Endodermal cell (in vitro differentiated cells): ENCODE measurements at places on chromosomes 1 and 21. TPM values are rescaled to one million over a fixed set of nuclear protein-coding genes. Genes with fewer than 3 reads are reported as not detected.
A peak's percentile ranks its signal among the peaks of the same experiment; 100 is the strongest.

DNA sequence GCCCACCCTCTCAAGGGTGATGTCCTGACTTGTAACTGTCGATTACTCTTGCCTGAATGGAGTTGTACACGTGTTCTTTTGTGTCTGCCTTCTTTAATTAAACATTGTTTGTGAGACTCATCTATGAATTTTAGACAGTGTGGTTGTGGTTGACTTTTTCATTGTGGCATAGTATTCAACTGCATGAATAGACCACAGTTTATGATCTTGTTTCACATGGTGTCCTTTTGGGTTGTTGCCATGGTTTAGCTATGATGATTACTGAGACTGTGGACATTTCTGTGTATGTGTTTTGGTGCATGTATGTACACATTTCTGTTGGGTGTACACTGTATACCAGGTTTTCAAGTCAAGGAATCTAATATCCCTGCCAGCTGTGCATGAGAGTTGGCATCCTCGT is 30.1 kb downstream of the PRMT2 start:
- DNase-seq = no peak

GRCh38 chr1:28115267-28115666 is 26.9 kb upstream of the EYA3 start:
- no peak for DNase-seq

GRCh38 chr1:232980986-232981560 is 30.7 kb downstream of the NTPCR start:
- DNase-seq = no peak

- DNase-seq = peak; percentile 79
Measured at GRCh38 chr1:206608108-206608698, 4.1 kb downstream of the EIF2D start.

- DNase-seq = no peak
Measured at GRCh38 chr1:44714532-44714931, 16.4 kb downstream of the RNU5D-1 start.

GRCh38 chr1:17119076-17119772 is at the start of gene PADI2:
Gene PADI2 (minus strand): TSS chr1:17119451. CDS start chr1:17119371, 80 bp downstream.
- DNase-seq = peak; percentile 91

DNA sequence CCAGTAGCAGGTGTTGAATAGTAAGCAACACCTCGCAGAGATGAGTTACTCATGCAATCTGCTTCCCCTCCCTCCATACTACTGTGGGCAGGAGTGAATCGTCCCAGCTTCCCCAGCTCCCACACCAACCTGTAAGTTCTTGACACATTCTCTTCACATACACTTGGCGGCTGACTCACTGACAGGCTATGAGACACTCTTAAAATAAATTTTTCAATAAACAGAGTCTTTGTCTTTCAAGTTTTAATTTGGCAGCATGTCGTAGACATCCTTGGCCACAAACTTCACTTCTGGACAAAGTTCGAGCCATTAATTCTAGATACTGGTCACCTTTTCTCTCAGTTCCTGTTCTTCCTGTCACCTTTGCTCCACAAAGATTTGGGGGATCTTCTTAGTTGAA is 290.7 kb downstream of the TM2D1 start:
- DNase-seq = no peak

- peak; percentile 31 for DNase-seq
Measured at GRCh38 chr1:56411484-56412180, 167.7 kb downstream of the PLPP3 start.

- no peak for DNase-seq
Measured at GRCh38 chr1:40042341-40042740, 1.8 kb downstream of the CAP1 start.

DNA sequence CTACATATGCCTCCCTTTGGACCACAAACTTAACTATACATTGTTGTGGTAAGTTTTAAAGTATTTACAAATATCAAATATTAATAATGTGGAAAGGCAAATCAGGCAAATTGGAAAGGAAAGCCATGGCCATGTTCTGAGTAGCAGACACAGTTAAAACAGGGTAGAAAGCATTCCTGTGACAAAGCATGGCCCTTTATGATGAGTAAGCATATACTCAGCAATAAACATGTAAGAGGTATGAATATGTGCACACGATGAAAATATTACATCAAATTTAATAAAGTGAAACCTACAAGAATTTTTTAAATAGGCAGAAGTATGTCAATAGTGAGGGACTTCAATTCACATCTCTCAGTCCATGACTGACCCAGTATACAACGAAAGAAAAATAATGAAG is 389.2 kb downstream of the DSCAM start:
- DNase-seq = no peak

DNA sequence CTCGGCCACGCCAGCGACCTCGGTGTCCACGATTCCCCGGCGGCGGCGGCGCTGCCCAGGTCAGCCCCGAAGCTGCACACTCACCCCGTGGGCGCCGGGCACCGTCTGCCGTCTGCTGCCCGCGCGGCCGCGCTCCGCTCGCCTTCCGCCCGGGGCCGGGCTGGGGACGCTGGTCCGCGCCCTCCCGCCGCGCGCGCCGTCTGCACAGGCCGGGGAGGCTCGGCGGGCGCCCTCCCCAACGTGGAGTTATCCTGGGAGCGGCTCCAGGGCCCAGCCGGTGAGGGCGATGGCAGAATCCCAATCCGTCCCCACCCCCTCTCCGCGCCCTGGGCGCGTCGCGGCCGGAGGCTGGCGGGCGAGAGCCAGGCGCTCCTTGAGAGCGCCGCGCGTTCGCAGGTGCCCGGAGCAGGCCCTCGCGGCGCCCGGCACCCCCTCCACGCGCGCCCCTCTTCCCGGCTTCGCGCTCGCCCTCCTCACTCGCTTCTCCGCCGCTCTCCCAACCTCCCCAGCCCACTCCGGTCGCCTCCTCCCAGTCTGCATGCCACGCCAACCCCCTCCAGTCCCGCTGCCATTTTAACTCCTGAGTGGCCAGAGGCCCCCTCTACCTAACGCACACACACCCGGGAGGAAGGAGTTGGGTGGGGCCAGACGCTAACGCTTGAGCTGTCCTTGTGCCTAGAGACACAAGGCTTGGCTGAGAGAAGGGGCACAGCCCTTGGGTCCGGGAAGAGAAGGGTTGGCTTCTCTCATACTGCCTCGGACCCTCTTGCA is at the start of gene LRRN2:
TSS of gene LRRN2 (minus strand) at position 503 of the 771 bp plus-strand sequence. CDS start 65,746 bp downstream, outside the sequence.
- DNase-seq = peak; percentile 79

GRCh38 chr1:212485571-212485912 is 52.8 kb downstream of the NENF start:
- DNase-seq = no peak

- DNase-seq = no peak
Measured at GRCh38 chr1:231855361-231855760, 228.8 kb downstream of the DISC1 start.

DNA sequence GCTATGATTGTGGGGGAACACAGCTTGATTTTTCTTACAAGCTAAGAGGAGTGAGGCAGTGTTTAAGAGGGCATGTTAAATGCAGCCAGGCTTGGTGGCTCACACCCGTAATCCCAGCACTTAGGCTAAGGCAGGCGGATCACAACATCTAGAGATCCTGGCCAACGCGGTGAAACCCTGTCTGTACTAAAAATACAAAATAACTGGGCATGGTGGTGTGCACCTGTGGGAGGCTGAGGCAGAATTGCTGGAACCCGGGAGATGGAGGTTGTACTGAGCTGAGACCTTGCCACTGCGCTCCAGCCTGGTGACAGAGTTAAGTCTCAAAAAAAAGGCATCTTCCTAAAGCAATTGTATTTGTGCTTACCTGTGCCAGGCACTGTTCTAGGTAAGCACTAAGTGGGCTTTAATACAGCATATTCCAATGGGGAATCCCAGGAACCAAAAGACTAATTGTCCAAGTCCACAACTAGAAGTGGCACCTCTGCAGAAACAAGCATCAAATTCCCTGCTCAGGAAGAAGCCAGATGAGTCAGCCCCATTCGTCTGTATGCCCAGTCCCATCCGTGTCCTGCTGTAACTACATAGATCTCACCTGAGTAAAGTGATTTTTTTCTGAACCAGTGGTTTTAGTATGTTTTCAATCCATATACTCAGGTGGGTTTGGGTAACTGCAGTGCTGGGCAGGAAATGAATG is 4.6 kb downstream of the RCC1 start:
- peak; percentile 74 for DNase-seq

GRCh38 chr1:24964811-24965570 is 34.9 kb upstream of the RUNX3 start:
- DNase-seq = no peak

GRCh38 chr1:48493041-48493440 is 21.0 kb upstream of the SPATA6 start:
- no peak for DNase-seq

GRCh38 chr21:44354001-44354405 is 582 bp downstream of the TRPM2 start:
- DNase-seq = no peak

DNA sequence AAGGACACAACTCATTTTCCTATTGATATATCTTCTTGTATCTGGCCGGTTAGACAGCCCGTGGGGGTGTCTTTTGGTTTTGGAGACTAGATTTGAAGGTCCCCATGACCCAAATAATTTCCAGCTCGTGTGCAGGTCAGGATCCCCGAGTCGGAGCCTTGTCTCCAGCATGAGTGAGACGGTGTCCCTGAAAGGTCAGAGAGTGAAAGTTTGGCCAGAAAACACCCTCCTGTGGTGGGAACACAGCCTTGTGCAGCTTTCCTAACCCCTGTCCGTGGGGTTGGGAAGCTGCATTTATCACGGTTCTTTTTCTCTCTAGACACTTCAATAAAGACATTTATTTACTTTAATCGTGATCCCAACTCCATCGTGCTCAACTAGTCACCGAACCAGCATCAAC is 17.6 kb downstream of the COQ8A start:
- peak; percentile 14 for DNase-seq

- DNase-seq = peak; percentile 58
Measured at GRCh38 chr21:36321325-36322082, 1.5 kb downstream of the MORC3 start.

GRCh38 chr1:8747879-8748825 is 69.3 kb downstream of the RERE start:
- no peak for DNase-seq

DNA sequence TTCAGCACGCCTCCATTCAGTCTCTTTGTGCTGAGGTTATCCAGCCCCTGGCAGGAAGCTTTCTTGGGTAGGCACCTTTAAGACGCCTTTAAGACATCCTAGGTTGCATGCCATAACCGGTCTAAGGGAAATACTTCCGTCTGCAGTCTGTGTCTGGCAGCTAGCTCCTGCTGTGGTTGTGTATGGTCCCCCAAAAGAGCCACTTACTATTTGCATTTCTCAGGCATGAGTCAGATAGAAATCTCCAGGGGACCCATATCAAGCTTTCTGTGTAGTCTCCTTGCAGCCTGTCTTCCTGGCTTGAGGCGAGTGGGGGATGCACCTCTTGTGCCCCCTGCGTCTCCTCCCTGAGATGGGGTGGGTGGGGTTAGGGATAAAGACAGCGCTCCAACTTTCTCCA is 10.0 kb upstream of the RYR2 start:
- peak; percentile 85 for DNase-seq

- no peak for DNase-seq
Measured at GRCh38 chr1:208068407-208068806, 157.5 kb upstream of the CD34 start.

- DNase-seq = no peak
Measured at GRCh38 chr1:112296908-112297307, 99.1 kb upstream of the CTTNBP2NL start.

DNA sequence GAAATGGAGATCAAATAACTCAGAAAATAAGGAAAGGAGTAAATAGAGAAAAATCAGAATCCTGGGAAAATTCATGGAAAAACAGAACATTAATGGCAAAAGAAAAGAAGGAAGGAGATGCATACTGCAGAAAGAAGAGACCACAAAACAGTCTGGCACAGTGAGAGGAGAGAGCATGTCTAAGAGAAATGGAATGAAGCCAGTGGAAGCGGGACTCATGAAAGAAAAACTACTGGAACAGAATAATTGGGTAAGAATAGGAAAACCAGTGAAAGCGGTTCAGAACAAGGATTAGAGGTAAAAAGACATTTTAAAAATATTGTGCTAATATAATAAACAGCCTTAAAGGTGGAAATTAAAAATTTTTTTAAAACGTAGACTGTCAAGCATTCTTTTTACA is 93.6 kb upstream of the GREM2 start:
- DNase-seq = no peak

DNA sequence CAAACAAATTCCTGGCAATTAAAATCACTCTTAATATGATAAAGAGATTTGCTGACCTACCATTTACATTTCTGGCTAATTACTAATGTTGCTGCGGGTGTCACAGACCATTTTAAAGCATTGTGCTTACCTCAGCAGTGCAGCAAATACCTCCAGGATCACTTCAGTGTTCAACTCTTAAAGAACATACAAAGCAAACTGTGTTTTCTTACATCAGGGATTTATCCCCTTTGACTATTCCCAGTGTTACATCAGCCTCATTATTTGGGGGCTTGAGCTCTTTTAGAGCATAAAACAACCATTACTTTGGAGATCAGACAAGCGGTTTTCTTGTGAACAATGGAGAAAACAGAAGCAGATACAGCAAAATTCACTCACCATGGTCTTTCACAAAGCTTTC is 185.4 kb downstream of the LYPLAL1 start:
- DNase-seq = no peak

- DNase-seq = no peak
Measured at GRCh38 chr1:6660415-6661049, 35.9 kb downstream of the THAP3 start.

Gene VPS72
- 66.7 to 103 TPM (median 95.5 TPM) in 3 replicates for total RNA-seq

Gene SRSF10
- total RNA-seq = 72.0 to 170 TPM (median 170 TPM) in 3 replicates

Gene HRNR
- not detected in 3 replicates for total RNA-seq

Gene SYT11
- 0.40 and 0.52 TPM in 2 replicates for total RNA-seq

Gene TMEM269
- total RNA-seq = 0.26 to 0.66 TPM (median 0.36 TPM) in 3 replicates

Gene ACTL8
- total RNA-seq = not detected in 3 replicates

Gene ZNF683
- total RNA-seq = not detected in 2 replicates

Gene GRIK3
- 10.0 and 13.4 TPM in 2 replicates for total RNA-seq

Gene THEM5
- not detected in 2 replicates for total RNA-seq

Gene FCRL2
- total RNA-seq = not detected in 3 replicates

Gene ITLN2
- total RNA-seq = 15.8 to 29.7 TPM (median 29.0 TPM) in 3 replicates
